Kidney epithelial cell (primary cell): ENCODE measurements at places on chromosomes 11 and 22. TPM values are rescaled to one million over a fixed set of nuclear protein-coding genes. Genes with fewer than 3 reads are reported as not detected.

GRCh38 chr11:79018371-79018849, 422.4 kb downstream of the TENM4 start:
- peak; percentile 34 for DNase-seq

DNA sequence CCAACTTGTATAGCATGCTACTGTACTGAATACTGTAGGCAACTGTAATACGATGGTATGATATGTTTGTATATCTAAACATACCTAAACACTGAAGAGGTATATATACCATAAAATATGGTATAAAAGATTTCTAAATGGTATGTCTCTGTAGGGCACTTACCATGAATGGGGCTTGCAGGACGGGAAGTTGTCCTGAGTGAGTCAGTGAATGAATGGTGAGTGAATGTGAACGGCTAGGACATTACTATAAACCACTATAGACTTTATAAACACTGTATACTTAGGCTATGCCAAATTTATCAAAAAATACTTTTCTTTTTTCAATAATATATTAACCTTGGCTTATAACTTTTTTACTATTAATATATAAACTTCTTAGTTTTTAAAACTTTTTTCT, 66.8 kb downstream of the ZC3H12C start:
- DNase-seq = no peak

The RAG2 gene
- total RNA-seq = not detected in 2 replicates

The RASSF10 gene
- 3.5 and 3.9 TPM in 2 replicates for total RNA-seq

DNA sequence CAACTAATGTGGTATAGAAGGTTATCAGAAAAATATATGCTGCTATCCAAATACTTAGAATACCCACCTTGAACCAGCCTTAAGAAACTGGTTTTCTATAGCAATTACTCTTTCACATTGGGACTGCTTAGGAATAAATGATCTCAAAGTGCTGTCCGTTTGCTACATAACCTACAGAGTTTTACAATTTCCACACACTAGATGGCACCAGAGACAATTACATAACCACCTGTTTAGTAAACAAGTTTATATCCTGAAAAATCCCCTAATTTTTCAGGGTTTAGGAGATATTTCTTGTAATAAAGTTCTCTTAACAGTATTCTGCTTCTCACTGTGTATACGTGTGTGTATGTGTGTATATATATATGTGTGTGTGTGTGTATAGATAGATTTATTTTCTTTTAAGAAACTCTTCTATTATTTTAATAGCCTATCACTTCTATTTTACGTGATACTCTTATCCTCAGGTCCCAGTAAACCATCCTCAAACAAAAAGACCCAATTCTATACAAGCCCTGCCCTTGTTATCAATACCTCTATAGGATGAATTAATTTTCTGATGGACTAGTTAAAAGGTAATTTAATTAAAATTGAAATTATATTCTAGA, 6.7 kb upstream of the OR5I1 start:
- DNase-seq = no peak

The CRYBB1 gene
- not detected in 2 replicates for total RNA-seq

DNA sequence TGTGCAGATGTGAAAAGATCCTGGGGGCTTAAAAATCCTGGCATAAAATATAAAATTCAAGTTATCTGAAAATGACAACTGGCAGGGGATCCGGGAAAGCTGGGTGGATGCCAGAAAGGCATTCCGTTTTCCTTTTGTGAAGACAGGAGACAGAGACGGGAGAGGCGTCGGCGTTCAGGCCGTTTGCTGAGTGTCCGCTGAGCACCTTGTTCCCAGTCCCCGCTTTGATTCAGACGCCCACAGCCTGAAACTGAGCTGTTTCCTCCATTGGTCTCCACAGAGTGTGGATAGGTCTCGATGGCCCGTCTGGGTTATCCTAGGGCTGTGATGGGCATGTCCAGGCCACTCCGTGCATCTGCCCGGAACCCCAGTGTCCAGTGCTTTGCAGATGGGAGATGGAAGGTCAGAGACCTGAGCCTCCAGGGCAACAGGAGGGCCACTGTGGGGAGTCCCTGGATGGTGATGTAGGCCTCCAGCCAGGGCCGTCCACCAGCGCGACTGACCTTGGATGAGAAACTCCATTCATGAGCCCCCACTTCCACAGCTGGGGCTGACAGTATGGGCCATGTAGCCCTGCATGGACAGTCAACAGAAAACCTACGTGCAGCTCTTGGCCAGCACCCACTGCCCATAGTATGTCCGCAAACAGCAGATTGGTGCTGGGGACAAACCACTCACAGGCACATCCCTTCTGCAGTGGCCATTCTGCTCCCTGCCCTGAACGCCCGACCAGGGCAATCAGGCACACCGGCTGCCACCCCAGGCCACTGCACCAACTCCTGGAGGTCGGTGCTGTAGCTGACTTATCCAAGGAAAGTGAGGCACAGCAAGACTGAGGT, 11.6 kb downstream of the MRGPRF start:
- no peak for DNase-seq

DNA sequence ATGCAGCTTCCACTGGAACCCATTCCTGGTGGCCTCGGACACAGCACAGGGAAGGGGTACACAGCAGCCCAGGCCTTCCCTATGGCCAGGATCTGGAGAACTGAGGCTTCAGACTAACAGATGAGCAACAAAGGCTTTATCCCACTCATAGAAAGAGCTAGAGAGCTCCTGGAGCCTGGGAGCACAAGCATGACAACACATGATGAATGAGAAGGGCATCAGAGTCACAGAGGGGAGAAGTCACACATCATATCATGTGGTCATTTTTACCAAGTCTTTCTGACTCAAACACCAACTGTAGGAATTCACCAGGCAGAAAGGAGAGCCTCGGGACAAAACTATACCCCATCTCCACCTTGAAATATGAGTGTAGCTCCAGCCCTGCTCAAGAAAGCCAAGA, 43.2 kb downstream of the NRXN2 start:
- DNase-seq = no peak

DNA sequence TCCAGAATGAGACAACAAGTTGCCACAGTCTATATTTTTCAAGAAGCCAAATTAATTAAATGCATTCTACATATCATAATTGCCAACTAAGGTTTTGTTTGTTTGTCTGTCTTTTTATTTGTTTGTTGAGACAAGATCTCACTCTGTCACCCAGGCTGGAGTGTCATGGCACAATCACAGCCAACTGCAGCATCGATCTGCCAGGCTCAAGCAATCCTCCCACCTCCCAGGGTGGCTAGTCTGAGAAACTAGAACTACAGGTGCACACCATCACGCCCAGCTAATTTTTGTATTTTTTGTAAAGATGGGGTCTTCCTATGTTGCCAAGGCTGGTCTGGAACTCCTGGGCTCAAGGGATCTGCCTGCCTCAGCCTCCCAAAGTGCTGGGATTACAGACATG, 140.0 kb downstream of the LRRC4C start:
- DNase-seq = no peak

GRCh38 chr22:23622634-23623033, 9.5 kb downstream of the DRICH1 start:
- no peak for DNase-seq

The GNAZ gene
- 8.0 and 9.2 TPM in 2 replicates for total RNA-seq

GRCh38 chr11:65243797-65244196, 18.0 kb upstream of the POLA2 start:
- no peak for DNase-seq

The RIC8A gene
- total RNA-seq = 116 and 131 TPM in 2 replicates
